ENCODE measurements at places on chromosomes 11 and 22.
A peak's percentile ranks its signal among the peaks of the same experiment; 100 is the strongest.

DNA sequence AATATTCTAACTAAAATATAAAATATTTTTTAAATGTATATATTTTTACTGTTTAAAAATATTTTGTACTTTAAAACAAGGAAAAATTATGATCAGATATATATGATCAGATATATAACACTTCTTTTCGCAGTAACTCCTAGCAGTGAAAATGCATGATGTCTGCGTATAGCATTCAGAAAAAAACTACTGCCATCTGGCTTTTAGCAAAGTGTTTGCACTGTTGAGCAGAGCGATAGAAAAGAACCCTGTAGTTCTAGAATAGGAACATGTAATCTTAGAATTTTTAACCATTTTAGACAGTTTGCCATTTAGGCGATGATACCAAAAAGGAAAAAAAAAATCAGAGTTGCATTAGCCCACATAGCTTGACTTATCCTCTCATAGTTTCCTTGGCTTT lies 370.4 kb upstream of the ANO3 start:
- no peak for DNase-seq

DNA sequence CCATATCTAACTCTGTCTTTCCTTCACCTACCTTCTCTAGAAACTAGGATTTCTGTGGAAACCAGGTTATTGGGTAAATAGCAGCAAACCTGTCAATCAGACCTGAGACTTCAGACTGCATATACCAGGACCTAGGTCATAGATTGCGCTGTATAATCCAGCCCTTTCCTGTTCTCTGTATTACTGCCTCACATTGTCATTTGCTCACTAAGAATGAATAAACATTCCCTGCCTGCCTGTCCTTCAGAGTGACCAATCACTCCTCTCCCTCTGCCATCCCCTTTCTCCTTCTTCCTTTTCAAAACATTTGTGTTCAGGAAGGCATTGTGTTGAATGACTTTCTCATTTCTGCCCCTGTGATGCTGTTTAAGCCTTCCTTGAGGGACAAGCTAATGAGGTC lies 14.1 kb upstream of the FZD4 start:
- DNase-seq: no peak

DNA sequence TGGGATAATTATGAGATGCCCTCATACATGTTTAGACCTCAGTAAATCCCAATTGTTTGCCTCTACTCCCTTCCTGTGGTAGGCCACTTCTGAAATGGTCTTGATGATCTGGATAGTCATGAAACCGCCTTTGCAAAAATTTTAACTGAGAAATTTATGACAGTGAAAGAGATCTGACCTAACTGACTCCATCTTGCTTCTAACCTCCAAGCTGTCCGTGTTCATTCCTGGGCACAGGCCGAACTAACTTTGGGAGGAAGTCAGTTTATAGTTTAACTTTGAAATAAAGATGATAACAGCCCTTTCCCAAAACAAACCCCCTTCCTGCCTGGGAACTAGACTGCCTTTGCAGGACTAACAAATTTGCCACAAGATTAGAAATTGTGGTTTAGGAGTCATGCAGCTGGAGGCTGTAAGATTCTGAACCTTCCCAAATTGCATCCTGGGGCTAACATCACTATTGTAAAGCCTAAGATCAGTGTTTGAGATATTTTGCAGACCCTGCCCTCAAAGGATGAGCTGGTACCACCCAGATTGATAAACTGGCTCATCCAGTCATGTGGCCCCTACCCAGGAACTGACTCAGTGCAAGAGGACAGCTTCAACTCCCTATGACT lies 19.9 kb upstream of the CTR9 start:
- DNase-seq: no peak

DNA sequence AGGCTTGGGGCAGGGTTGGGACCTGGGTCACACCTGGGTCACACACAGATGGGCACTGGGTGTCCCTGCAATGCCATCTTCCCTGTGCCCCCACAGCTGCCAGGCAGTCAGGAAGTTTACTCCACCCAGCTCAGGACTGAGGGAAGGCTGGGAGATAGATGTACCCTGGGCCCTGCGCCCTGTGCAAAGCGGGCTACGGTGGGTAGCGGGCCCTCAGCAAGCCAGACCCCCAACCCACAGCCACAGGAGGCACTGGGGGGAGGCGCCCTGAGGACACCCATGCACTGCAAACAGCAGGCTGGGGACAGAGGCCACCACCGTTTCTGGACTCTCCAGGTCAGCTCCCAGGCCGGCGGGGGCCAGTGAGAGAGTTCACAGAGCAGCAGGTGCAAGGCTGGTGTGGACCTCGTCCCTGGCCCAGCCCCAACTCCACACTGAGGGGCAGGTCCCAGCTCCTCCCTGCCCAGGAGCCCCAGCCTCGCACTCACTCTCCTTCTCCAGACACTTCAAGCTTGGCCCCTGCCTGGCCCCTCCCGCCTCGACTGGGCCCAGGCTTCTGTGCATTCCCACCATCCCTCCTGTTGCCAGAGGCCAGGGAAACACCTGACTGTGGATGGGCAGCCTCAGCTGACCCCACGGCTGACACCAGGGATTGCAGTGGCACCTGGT lies 4.9 kb downstream of the DUSP8 start:
- no peak for DNase-seq

GRCh38 chr11:9568854-9569587 lies 4.4 kb upstream of the WEE1 start:
- DNase-seq: no peak

DNA sequence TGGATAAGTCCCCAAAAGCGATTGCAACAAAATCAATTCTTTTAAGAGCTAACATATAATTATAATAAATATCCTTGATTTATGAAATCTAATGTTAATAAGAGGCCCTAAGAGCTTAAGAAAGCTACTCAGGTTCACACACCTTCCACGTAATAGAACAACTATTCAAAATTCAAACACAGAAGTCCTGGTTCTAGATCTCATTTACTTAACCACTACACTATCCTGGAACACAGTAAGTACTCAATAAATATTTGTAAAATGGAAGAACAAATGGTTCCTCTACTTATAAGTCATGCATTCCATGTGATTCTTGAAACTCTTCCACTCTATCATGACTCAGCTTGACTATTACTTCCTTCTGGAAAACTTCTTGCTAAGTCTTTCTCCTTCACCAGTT lies 268.2 kb downstream of the FAM181B start:
- no peak for DNase-seq

- DNase-seq: no peak
Measured at GRCh38 chr11:65506772-65507505, 8.1 kb downstream of the MALAT1 start.

DNA sequence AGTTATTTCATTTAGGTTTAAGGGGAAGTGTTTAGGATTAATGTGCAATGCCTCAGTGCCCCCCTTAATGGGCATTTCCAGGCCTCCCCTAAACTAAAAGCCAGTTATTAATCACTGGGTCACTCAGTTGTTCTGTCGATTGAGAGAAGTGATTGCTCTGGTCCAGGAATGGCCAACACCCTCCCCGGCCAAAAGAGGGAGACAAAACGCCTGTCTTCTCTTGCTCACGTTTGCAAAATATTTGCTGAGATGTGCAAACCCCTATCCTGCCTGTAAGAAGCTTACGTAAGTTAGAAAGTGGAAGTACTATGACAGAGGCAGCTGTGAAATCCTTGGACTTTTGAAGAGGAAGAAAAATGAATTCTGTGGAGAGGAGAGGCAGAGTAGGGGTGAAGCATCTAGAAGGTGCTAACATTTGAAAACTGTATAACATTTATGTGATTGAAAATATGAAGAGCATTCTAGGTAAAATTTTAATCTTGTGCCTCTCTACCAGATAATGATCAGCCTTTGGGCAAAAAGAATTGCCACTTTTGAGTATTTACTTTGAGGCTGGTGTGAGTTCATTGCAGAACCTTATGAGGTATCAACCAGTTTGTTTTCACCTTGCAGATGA lies 37.7 kb downstream of the NTM start:
- no peak for DNase-seq

GRCh38 chr11:31069447-31070205 lies 299.9 kb downstream of the DCDC1 start:
- no peak for DNase-seq

DNA sequence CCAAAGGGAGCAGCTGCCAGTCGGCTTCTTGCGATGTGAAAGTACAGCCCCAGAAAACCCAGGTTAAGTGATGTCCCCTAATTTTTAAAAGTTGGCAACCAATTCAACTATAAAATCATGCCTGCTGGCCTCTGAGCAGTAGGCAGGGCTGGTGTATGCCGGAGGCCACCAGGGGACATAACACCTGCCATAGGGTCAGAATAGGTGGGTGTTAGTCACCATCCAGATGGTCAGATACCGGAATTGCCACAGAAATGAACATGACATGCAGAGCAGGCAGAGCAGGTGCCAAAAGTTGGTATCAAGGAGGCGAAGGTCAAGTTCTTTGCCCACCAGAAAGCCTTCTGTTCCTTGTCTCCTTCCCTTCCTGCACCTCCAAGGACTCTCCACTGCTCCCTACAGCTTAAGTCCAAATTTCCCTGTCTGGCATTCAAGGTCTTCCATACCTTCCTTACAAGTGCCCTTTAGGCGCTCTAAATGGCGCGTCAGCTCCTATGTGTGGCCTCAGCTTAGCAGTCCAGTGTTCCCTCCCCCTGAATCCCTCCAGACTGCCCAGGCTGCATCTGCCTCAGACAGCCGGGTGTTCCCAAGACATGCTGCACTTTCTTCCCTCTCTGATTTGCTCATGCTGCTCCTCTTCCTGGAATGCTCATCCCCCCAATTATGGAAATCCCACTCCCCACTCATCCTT lies 45.1 kb downstream of the PTPRJ start:
- DNase-seq: no peak

DNA sequence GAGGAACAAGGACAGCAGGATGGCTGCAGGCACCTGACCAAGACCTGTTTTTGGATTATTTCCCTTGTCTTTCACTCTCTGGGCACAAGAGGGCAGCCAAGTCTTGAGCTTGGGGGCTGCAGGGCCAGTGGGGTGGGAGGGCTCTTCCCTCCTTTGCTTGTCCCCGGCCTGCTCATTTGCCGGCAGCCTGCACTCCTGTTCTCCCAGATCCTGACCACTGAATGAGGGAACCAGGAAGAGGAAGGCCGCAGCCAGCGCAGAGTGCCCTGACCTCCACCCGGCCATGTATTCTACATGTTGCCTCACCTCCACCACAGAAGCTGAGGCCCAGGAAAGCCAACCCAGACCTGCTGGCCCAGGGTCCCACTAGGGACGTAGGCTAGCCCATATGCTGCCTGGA lies 15.5 kb upstream of the NNMT start:
- DNase-seq: no peak

DNA sequence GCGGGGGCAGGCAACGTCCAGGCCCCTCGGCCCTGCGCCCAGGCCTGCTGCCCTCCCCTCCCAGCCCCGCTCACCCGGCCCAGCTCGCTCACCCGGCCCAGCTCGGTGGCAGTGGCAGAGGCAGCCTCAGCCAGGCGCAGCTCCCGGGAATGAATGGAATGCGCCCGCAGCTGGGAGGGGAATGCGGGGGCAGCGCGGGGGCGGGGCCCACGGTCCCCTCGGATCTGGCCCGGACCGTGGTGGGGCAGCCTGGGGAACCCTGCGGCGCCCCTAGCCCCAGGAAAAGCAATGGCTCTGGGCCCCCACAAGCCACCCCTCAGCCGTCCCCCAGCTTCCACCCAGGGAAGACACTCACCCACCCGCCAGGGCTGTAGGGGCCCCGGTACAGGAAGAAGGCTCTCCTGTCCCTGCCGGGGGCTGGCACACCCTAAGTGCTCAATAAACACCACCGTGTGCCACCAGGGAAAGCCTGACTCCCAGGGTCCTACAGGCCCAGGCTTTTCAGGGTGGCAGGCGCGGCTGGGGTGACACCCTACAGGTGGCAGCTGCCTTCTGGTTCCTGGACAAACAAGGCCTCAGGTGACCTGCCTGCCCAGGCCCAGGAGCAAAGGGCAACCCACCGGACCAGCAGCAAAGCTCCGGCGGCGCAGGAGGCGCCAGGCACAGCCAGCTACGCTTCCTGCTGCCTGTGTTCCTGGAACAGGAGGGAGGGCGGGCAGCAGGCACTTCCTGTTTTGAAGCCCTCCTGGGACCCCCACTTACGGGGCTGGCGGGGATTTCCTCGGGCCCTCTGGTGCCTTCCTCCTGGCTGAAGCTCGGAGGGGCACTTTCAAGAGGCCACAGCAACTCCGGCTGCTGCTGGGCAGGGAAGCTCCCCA lies 13.8 kb downstream of the PLXNB2 start:
- DNase-seq: peak; percentile 63

All from cortex of kidney (tissue), 1 donor.